ENCODE measurements at places on chromosomes 13 and 19.
A peak's percentile ranks its signal among the peaks of the same experiment; 100 is the strongest.

DNA sequence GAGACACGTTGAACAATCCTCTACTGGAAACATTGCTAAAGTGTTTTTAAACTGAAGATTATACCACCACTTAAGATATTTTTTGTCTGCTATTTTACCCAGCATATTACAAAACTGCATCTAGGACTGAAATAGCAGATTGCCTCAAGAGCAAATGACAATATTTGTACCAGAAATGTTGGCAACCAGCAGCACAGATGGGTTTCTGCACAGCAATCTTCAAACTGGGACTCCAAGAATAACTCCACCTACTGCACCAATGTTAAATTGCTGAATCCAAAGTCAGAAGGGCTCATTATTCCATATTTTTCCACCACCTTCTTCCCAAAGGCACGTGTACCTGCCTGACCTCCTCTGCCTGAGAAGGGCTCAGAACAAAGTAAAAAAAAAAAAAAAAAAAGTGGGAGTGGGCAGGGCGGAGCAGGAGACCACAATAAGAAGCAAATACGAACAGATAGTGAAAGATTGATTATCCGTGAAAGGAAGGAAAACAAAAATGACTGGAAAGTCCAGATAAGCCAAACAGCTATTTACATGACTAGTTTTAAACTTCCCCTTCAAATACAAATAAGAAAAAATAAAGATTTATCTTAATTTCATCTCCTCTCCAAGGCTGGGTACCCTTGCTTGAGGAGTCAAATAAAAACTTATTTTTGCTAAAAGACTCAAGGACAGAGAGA, 79.4 kb downstream of the FOXO1 start:
- DNase-seq, result no peak

DNA sequence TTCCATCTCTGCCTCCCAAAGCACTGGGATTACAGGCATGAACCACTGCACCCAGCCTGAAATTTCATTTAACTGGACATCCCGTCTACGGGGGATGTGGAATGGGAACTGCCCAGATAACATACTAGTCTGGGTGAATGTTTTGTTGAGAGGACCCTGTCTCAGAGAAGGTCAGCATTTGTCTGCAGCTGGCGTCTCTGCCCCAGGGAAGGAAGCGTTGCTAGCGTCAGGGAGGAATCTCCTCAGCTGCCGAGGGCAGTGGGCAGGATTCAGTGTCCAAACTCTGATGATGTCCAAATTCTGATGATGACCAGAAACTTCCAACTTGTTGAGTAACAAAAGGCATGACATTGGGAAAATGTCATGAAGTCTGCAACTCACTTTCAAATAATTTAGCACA, 3.1 kb downstream of the NXNL1 start:
- no peak for DNase-seq

- no peak for DNase-seq
Observed at GRCh38 chr19:54389553-54389952, 24.8 kb upstream of the LAIR1 start.

DNA sequence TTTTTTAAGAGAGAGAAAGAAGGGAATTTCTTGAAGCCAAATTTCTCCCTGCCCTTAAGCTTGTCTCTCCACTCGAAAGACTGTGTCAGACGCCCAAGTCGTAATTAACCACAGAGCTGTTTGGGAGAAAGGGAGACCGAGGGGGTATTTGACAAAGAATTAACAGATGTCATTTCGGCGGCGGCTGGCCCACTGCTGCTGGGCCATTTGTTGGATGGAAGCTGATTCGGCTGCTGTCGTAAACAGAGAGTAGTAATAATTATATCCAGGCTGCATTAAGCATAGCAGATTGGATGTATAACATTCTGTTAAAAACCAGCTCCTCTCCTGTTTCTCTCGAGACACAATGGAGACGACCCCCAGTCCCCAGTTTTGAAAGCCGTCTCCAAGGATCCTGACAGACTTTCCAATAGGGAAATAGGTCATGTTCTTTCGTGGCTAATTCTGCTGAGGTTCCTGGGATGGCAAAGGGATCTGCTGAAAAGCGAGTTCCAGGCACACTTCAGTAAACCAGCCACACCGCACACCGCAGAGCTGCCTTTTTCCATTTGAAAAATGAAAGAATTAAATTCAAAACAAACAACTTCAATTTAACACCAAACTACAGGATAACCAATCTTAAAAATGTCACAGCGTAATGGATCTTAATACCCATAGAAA, 71.5 kb downstream of the KCTD15 start:
- no peak for DNase-seq

DNA sequence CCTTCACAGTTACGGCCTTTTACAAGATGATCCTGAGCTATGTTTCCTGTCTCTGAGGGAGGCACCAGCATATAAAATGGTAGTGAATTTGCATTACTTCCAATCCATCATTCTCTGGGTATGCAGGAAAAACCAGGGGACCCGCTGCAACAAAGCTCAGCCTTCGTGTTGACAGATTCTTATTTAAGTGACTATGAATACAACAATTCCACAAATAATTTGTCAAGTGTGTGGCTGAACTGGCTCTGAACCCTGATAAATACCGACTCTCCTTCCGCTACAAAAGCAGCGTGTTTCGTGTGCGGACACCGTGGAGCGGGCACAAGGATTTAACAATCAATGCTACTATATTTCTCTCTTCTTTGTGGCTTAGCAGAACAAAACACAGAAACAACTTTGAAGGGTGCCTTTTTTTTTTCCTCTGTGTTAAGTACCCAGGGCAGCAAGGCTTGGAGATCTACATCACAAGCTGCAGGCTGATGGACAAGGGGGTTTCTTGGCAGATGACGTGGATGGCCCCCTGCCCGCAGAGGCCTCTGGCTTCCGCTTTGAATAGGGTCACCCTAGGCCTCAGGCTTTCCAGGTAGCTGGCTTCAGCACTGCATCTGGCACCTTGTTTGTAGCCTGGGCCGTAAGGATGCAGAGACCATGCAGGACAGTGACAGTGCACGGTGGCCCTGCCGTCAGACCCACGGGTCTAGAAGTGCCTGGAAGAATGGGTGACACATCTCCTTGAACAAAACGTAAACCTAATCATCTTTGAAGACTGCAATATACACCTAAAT, 280.5 kb upstream of the TSHZ3 start:
- DNase-seq, result no peak

- no peak for DNase-seq
Observed at GRCh38 chr19:42477117-42477516, 34.4 kb upstream of the CXCL17 start.

DNA sequence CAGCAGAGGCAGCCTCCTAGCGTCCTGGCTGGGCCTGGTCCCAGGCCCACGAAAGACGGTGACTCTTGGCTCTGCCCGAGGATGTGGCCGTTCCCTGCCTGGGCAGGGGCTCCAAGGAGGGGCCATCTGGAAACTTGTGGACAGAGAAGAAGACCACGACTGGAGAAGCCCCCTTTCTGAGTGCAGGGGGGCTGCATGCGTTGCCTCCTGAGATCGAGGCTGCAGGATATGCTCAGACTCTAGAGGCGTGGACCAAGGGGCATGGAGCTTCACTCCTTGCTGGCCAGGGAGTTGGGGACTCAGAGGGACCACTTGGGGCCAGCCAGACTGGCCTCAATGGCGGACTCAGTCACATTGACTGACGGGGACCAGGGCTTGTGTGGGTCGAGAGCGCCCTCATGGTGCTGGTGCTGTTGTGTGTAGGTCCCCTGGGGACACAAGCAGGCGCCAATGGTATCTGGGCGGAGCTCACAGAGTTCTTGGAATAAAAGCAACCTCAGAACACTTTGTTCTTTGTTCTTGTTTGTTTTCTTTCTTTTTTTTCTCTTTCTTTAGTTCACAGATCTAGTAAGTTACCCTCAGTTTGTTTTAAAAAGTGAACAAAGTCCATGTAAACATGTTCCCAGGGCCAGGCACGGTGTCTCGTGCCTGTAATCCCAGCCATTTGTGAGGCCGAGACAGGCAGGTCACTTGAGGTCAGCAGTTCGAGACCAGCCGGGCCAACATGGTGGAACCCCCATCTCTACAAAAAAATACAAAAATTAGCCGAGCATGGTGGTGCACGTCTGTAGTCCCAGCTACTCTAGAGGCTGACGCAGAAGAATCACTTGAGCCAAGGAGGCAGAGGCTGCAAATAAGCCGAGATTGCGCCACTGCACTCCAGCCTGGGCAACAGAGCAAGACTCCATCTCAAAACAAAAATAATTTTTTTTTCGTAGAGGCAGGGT, 10.2 kb downstream of the ANGPTL4 start:
- DNase-seq, result no peak

GRCh38 chr19:17339088-17339741, 1.9 kb downstream of the GTPBP3 start:
- DNase-seq, result peak; percentile 52

- no peak for DNase-seq
Observed at GRCh38 chr19:51292971-51293370, 18.5 kb upstream of the IGLON5 start.

- DNase-seq, result no peak
Observed at GRCh38 chr19:39823686-39824085, 10.3 kb downstream of the DYRK1B start.

DNA sequence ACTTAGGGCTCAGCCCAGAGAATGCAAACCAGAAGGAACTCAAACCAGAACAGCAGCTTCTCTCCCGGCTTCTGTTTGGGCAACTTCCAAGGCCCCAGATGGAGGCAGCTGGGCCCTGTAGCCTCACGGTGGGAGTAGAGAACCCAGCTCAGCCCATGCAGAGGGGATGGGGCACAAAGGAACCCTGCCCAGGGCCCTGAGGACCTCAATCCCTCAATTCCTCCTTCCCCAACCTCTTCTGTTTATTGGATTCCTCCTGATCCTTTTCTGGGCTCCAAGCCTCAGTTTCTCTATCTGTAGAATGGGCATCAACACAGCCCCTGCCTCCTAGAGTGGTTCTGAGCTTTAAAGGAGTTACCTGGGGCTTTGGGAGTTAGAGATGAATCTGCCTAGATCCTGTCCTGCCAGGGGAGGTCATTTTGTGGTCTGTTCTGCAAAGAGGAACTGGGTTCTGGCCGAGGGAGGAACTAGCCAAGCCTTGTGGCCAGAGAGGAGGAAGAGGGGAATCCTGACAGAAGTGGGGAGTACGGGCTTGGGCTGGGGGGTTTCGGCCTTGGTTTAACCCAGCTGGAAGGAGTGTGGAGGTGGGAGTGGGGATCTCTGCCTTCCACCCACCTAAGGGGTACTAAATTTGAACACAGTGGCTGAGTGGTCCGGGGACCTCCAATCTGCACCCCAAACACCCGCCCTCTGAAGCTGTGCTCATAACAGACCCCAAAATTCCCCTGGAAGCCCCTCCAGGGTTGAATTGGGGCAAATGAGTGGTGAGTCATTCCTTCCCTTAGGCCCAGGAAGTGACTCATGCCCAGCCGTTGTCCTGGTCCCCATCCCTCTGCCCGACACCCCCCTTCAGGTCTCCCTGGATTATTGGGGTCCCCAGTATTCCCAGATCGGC, 2.7 kb downstream of the ADGRE5 start:
- DNase-seq, result no peak

Data from stimulated activated CD4-positive, alpha-beta T cell treated with anti-CD3 and anti-CD28 coated beads, Interleukin-15, amount 100 ng/mL, for 48 hours (primary cell).